Activated naive CD8-positive, alpha-beta T cell treated with anti-CD3 and anti-CD28 coated beads for 36 hours (primary cell): ENCODE measurements at places on chromosomes 12 and 14.

DNA sequence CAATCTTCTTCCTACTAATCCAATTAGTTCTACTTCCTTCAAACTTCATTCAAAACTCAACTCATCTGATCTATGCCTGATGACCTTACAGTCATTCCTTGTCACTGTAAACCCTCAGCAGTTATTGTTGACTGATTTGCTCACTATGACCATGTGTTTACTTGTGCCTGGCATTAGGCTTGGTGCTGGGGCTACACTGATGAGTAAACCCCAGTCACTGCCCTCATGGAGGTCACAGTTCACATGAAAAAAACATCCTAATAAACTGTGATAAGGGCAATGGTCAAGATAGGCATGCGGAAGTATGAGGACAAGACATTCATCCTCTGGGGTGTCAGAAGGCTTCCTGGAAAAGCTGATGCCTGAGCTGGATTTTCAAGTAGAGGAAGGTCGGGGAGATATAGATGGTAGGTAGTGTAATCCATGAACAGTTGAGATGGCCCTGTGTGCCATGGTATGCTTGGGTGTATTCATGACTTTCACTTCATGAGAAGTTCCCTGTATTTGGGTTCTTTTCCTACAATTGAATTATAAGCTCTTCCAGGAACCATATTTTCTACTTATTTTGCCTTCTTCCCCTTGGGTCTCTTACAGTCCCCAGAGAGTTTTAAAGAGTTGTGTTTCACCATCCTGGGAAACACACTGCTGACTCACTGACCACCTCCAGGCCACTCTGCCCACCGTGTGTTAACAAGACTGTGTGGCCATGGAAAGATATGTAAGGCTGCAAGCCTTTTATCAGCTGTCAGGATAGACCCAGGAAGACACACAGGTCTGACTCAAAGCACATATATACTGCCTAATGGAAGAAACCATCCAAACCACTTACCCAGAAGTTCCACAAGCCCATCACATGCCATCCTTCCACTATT is 38.7 kb upstream of the DUSP6 start:
- H3K27me3 ChIP-seq, result no peaks in the 10 kb centered on the region
- peak; percentile 8 for DNase-seq
- H3K36me3 ChIP-seq, result peaks cover 2% of the 10 kb centered on the region
- no peak overlapping the region for H3K27ac ChIP-seq
- no peak overlapping the region for H3K4me3 ChIP-seq

- no peak overlapping the region for H3K27ac ChIP-seq
- no peaks in the 10 kb centered on the region for H3K36me3 ChIP-seq
- H3K27me3 ChIP-seq, result no peaks in the 10 kb centered on the region
- DNase-seq, result no peak
- H3K4me1 ChIP-seq, result peaks cover 9% of the 10 kb centered on the region
Measured at GRCh38 chr14:38176379-38176778, 31.3 kb upstream of the SSTR1 start.

DNA sequence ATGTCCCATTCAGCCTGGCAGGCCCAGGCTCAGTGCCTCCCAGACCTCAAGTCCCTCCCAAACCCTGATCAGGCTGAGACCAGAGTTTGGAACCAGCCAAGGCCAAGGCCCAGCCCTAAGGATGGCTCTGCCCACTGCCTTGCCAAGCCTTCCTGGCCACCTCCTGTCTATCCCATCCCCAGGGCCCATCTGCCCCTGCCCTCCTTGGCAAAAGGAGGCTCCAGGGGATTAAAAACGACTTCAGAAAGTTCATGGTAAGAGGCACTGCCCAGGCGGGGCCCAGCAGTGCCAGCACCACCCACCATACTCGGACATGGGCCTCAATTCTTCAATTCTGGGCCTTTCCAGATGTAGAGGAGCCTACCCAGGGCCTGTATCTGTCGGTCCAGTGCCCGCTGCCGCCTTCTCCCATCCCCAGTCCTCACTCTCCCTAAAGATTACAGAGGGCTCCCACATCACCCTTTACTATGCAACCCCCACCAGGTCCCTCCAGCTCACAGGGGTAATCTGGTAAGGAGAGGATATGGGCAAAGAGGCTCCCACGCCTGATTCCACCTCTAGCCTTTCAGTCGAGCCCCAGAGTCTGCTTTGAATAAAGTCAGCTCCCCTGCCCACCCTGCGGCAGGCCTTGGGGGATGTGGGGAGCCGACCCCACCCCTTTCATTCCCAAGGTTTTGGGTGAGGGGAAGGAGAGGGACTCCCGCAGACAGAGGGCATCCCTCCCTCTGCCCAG is 932 bp downstream of the ADCY6 start:
- H3K4me1 ChIP-seq, result peaks cover 7% of the 10 kb centered on the region
- no peaks in the 10 kb centered on the region for H3K36me3 ChIP-seq
- no peak overlapping the region for H3K27ac ChIP-seq
- H3K4me3 ChIP-seq, result peak overlapping the region; percentile 14
- DNase-seq, result no peak

GRCh38 chr12:42560977-42561376 is 28.6 kb downstream of the PRICKLE1 start:
- no peaks in the 10 kb centered on the region for H3K36me3 ChIP-seq
- H3K27ac ChIP-seq, result no peak overlapping the region
- H3K4me3 ChIP-seq, result no peak overlapping the region
- H3K4me1 ChIP-seq, result no peaks in the 10 kb centered on the region
- no peak for DNase-seq

- no peak overlapping the region for H3K4me3 ChIP-seq
- peaks cover 31% of the 10 kb centered on the region for H3K4me1 ChIP-seq
- H3K36me3 ChIP-seq, result no peaks in the 10 kb centered on the region
- DNase-seq, result no peak
- H3K27ac ChIP-seq, result no peak overlapping the region
- peaks cover 7% of the 10 kb centered on the region for H3K27me3 ChIP-seq
Measured at GRCh38 chr12:53050426-53051057, 677 bp downstream of the TNS2 start.

- H3K27ac ChIP-seq, result no peak overlapping the region
- H3K4me1 ChIP-seq, result peaks cover 20% of the 10 kb centered on the region
- peaks cover 8% of the 10 kb centered on the region for H3K36me3 ChIP-seq
- no peaks in the 10 kb centered on the region for H3K27me3 ChIP-seq
- H3K4me3 ChIP-seq, result no peak overlapping the region
Measured at GRCh38 chr12:68121143-68121542, 38.4 kb downstream of the IFNG start.

DNA sequence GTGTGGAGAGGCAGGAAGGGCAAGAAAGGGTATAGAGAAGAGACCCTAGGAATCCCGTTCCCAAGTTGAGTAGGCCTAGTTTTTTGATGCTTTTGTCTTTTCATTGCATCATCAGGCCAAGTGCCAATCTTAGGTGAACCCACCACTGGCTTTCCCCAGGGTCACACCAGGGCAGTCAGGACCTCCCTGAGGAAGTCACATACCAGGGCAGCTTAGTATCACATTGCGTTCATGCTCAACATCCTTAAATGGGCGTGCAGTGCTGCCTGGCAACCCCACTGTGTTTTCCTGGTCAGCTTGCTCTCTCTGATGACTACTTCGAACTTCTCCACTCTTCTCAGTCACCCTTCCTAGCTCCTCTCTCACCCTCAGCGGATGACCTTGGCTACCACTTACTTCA is 9.0 kb downstream of the ASIC1 start:
- no peak overlapping the region for H3K27ac ChIP-seq
- peaks cover 8% of the 10 kb centered on the region for H3K4me1 ChIP-seq
- H3K27me3 ChIP-seq, result no peaks in the 10 kb centered on the region
- H3K36me3 ChIP-seq, result peaks cover under 1% of the 10 kb centered on the region
- no peak overlapping the region for H3K4me3 ChIP-seq

- no peaks in the 10 kb centered on the region for H3K27me3 ChIP-seq
- H3K4me3 ChIP-seq, result no peak overlapping the region
- no peaks in the 10 kb centered on the region for H3K36me3 ChIP-seq
- H3K4me1 ChIP-seq, result no peaks in the 10 kb centered on the region
Measured at GRCh38 chr12:18837025-18837424, 99.1 kb downstream of the CAPZA3 start.

- H3K4me1 ChIP-seq, result no peaks in the 10 kb centered on the region
- no peak overlapping the region for H3K27ac ChIP-seq
- H3K4me3 ChIP-seq, result no peak overlapping the region
Measured at GRCh38 chr14:50714450-50715073, 46.5 kb upstream of the SAV1 start.

- H3K36me3 ChIP-seq, result no peaks in the 10 kb centered on the region
- H3K4me1 ChIP-seq, result no peaks in the 10 kb centered on the region
- H3K4me3 ChIP-seq, result no peak overlapping the region
- DNase-seq, result no peak
Measured at GRCh38 chr12:2669560-2669959, 125.2 kb upstream of the FKBP4 start.

GRCh38 chr14:94173471-94173884 is 644 bp upstream of the PPP4R4 start:
- no peak overlapping the region for H3K27ac ChIP-seq
- H3K36me3 ChIP-seq, result no peaks in the 10 kb centered on the region
- H3K27me3 ChIP-seq, result peaks cover 34% of the 10 kb centered on the region
- H3K4me3 ChIP-seq, result peak overlapping the region; percentile 76
- no peak for DNase-seq

GRCh38 chr14:93946541-93947090 is 19.5 kb downstream of the FAM181A start:
- no peaks in the 10 kb centered on the region for H3K27me3 ChIP-seq
- peaks cover 11% of the 10 kb centered on the region for H3K4me1 ChIP-seq
- no peak overlapping the region for H3K27ac ChIP-seq
- peaks cover 8% of the 10 kb centered on the region for H3K36me3 ChIP-seq

GRCh38 chr12:115598871-115599811 is 678.4 kb downstream of the MED13L start:
- H3K27me3 ChIP-seq, result peaks cover 42% of the 10 kb centered on the region
- no peaks in the 10 kb centered on the region for H3K36me3 ChIP-seq
- no peak overlapping the region for H3K27ac ChIP-seq
- H3K4me3 ChIP-seq, result no peak overlapping the region
- no peaks in the 10 kb centered on the region for H3K4me1 ChIP-seq

- no peaks in the 10 kb centered on the region for H3K36me3 ChIP-seq
- H3K4me1 ChIP-seq, result no peaks in the 10 kb centered on the region
- H3K27me3 ChIP-seq, result no peaks in the 10 kb centered on the region
- H3K27ac ChIP-seq, result no peak overlapping the region
- DNase-seq, result no peak
Measured at GRCh38 chr14:104343690-104344640, 205.6 kb downstream of the KIF26A start.

GRCh38 chr14:82134411-82134810 is 600.8 kb upstream of the SEL1L start:
- DNase-seq, result no peak
- no peaks in the 10 kb centered on the region for H3K36me3 ChIP-seq
- no peak overlapping the region for H3K27ac ChIP-seq
- H3K4me3 ChIP-seq, result no peak overlapping the region
- H3K4me1 ChIP-seq, result no peaks in the 10 kb centered on the region

GRCh38 chr14:23299986-23300686 is 2.5 kb downstream of the PPP1R3E start:
- peaks cover 30% of the 10 kb centered on the region for H3K4me1 ChIP-seq
- H3K4me3 ChIP-seq, result peak overlapping the region; percentile 94
- H3K27ac ChIP-seq, result peak overlapping the region; percentile 94
- H3K36me3 ChIP-seq, result peaks cover 20% of the 10 kb centered on the region
- DNase-seq, result no peak

GRCh38 chr14:58747181-58747580 is 109.4 kb downstream of the DACT1 start:
- H3K4me1 ChIP-seq, result peaks cover 8% of the 10 kb centered on the region
- H3K27ac ChIP-seq, result no peak overlapping the region
- no peaks in the 10 kb centered on the region for H3K27me3 ChIP-seq
- no peak overlapping the region for H3K4me3 ChIP-seq

DNA sequence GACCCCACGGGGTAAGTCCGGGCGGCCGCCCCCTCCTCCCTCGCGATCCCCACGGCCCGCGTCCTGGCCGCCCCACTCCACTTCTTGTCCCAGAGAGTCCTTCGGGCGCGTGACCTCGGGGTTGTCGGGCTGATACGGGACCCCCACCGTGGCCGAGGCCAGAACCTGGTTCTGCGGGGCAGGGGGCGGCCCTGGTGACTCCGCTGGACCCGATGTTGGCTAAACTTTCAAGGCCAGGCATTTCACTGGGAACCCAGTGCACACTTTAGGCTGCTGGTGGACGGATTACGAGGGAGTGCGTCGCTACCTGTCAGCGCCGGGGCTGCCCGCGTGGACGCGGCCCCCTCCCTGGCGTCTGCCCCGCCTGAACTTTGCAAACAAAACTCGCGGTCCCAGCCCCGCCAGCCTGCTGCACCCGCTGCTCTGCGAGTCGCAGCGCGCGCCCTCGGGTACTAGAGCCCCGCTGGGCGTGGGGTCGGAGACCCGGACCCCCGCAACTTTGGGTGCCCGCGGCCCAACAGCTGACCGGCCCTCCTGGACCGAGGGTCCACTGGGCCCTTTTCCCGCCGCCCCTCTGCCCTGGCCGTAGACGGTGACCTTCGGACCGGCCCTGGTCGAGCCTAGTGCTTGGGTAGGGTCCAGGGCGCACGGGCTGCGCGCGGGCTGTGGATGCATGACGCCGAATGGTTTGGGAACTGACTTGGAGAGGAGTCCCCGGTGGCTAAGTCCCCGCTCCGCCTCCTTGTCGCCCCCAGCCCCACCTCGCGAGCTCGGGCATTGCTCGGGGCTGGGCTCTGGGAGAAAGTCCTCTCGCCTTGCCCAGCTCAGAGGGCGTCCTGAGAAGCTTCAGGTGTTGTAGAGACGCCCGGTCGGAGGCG is 624 bp downstream of the RIN3 start:
- H3K4me1 ChIP-seq, result peaks cover 49% of the 10 kb centered on the region
- H3K27me3 ChIP-seq, result no peaks in the 10 kb centered on the region
- H3K4me3 ChIP-seq, result peak overlapping the region; percentile 83

GRCh38 chr12:12736759-12737676 is 19.9 kb downstream of the CDKN1B start:
- H3K27ac ChIP-seq, result peak overlapping the region; percentile 78
- H3K4me1 ChIP-seq, result peaks cover 23% of the 10 kb centered on the region
- no peaks in the 10 kb centered on the region for H3K27me3 ChIP-seq

GRCh38 chr14:56888274-56888673 is 78.0 kb upstream of the OTX2 start:
- peaks cover 51% of the 10 kb centered on the region for H3K27me3 ChIP-seq
- no peak overlapping the region for H3K4me3 ChIP-seq
- H3K4me1 ChIP-seq, result no peaks in the 10 kb centered on the region
- no peak overlapping the region for H3K27ac ChIP-seq
- no peaks in the 10 kb centered on the region for H3K36me3 ChIP-seq

- DNase-seq, result no peak
- peaks cover 3% of the 10 kb centered on the region for H3K27me3 ChIP-seq
- no peak overlapping the region for H3K4me3 ChIP-seq
- no peaks in the 10 kb centered on the region for H3K4me1 ChIP-seq
- H3K36me3 ChIP-seq, result no peaks in the 10 kb centered on the region
Measured at GRCh38 chr12:69456239-69456638, 13.9 kb upstream of the FRS2 start.
